ENCODE measurements at places on chromosomes 13 and 19.

- DNase-seq = no peak
These were observed 10.5 kb downstream of the WIZ start for GRCh38 chr19:15439078-15439799.

GRCh38 chr13:80132741-80133601 is 208.0 kb downstream of the SPRY2 start:
- no peak for DNase-seq

DNA sequence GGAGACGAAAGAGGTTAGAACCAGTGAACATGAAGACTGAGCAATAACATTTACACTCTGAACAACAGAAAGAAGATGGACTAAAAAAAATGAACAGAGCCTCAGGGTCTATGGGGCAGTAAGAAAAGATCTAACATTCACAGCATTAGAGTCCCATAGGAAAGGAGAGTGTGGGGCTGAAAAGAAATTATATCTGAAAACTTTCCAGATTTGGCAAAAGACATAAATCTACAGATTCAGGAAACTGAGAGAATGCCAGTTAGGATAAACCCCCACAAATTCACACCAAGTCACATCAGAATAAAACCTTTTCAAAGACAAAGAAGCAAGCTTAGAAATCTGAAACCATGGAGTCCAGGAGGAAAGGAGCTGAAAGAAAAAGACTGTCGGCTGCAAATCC is 20.3 kb upstream of the TUBGCP3 start:
- no peak for DNase-seq

DNA sequence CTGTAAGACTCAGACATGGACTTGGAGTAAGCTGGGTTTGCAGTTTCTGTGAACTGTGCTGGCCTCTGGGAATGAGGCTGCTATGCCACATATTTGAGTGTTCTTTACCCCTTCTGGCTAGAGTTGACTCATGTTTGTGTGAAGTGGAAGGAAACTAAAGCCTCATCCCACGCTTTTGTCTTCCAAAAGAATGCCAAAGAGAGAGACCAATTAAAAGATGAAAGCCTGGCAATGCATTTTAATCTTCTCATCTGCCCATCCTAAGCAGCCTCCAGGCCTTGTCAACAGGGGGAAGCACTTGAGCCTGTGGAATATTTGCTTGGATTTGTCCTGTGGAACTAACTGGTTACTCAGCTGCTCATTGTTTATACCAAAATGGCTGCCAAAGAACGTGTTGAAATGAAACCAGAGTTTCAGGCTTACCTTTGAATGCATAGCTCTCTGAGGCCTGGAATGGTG is 49.1 kb downstream of the LMO7 start:
- no peak for DNase-seq

- no peak for DNase-seq
These were observed 656 bp upstream of the NEK3 start for GRCh38 chr13:52160053-52160452.

- DNase-seq = no peak
These were observed 780.9 kb upstream of the KLHL1 start for GRCh38 chr13:70889163-70889562.
